ENCODE measurements at places on chromosomes 3 and 15. TPM values are rescaled to one million over a fixed set of nuclear protein-coding genes. Genes with fewer than 3 reads are reported as not detected.

Gene SYNM
- total RNA-seq = 37.7 TPM

Gene PRSS50
- not detected for total RNA-seq

GRCh38 chr3:31352331-31352730 is 180.4 kb upstream of the STT3B start:
- no peak for DNase-seq

Gene FBXL22
- 0.43 TPM for total RNA-seq

Gene BLOC1S6
- total RNA-seq = 15.4 TPM

DNA sequence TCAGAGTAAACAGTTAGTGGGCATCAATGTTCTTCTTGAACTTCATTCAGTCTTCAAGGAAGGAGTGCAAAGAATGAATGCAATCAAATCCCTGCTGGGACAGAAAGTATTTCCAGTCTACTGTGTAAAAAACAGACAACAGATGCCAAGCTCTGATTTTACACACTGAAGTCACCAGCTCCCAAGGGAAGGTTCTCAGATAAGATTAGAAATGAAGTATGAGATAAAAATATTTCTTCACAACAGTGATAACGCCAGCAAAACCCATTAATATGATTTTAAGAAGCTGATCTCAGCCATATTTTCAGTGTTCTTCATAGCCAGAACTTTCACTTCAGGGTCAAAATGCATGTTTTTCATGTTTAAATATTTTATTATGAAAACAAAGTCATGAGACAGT is 265.6 kb downstream of the CTNNB1 start:
- DNase-seq = no peak

Gene TNFAIP8L3
- 2.6 TPM for total RNA-seq

- DNase-seq = no peak
Observed at GRCh38 chr3:99970198-99970597, 144.1 kb downstream of the FILIP1L start.

GRCh38 chr15:68704496-68705021 is 116.1 kb downstream of the ANP32A start:
- DNase-seq = no peak

DNA sequence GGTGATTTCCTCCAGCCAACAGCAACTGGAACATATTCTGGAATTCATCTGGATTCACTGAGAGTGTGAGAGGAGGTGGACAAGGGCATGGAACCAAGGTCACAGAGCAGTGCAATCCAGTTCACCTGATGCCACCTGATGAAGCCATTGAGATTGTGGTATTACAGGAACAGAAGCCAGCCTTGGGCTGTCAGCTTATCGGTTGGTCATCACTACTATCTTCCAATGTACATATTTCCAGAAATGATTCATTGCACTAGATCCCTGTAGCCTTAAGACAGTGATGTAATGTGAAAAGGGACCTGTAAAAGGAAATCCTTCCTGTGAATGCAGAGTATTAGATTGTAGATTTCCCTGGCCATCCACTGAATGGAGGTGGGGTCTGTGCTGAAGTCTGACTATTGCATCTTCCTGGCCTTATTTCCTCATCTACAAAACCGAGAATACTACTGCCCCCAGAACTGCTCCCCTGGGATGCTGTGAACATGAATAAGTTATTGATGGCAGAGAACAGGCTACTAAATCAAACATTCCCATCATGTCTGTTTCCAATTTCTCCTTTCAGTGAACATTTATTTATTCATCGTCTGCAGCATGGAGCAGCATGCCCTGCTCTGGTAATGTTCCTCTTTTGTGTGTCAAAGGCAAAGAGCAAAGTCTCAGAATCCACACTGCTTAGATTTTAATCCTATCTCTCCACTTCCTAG is 47.4 kb upstream of the TPM1 start:
- no peak for DNase-seq
